Fibroblast of skin of right biceps (primary cell): ENCODE measurements at places on chromosomes 3 and 15.

GRCh38 chr3:158148218-158148617 is 38.3 kb downstream of the RSRC1 start:
- DNase-seq, result no peak

- no peak for DNase-seq
These were observed 97.8 kb downstream of the DAPK2 start for GRCh38 chr15:63948436-63948835.

DNA sequence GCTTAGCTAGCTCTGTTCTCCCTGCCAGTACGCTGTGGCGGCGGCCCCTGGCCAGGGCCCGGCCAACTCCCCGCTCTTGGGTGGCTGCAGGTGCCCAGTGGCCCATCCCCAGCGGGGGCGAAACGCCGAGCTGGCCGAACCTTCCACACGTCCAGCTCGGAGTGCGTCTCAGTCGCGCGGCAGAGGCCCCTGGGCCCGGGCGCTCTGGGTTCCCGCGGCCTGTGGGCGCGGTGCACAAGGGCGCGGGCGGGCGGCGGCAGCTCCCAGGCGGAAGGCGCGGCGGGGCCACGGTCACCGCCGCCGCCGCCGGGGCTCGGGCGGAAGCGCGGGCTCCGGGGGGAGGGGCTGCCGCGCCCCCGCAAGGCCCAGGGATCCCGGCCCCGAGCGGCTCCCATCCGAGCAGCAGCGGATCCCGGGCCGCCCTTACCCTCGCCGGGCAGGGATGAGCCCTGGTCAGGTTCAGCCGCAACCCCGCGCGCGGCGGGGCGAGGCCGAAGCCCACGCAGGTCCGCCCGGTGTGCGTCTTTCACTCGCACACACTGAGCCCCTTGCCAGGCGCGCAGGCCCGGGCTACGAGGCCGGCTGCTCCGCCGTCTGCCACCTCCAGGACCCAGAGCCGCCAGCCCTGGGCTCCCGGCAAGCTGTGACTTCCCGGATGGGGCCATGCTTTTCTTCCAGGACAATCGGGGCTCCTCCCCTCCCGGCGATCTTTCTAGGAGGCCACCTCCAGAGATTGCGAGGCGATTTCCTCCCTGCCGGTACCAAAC is 54.2 kb downstream of the CCDC54 start:
- peak; percentile 75 for DNase-seq

DNA sequence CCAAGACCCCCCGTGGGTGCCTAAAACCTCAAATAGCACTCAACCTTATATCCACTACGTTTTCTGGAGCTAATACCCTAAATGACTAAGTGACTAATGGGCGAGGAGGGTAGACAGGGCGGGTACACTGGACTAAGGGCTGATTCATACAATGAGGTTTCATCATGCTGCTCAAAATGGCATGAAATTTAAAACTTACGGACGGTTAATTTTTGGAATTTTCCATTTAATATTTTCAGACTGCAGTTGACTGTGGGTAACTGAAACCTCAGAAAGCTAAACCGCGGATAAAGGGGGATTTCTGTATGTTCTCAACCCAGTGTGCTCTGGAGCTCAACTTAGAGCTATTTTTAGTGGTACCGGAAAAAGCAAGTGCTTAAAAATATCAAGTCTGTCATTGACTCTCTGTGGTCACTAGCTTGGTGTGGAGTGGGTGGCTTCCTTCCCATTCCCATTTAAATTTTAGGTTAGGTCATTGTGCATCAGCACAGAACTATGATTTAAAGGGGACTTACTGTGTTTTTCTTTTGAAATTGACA is 72.9 kb downstream of the LRRC28 start:
- DNase-seq, result peak; percentile 72

GRCh38 chr3:128847666-128848370 is 31.6 kb upstream of the ACAD9 start:
- no peak for DNase-seq

DNA sequence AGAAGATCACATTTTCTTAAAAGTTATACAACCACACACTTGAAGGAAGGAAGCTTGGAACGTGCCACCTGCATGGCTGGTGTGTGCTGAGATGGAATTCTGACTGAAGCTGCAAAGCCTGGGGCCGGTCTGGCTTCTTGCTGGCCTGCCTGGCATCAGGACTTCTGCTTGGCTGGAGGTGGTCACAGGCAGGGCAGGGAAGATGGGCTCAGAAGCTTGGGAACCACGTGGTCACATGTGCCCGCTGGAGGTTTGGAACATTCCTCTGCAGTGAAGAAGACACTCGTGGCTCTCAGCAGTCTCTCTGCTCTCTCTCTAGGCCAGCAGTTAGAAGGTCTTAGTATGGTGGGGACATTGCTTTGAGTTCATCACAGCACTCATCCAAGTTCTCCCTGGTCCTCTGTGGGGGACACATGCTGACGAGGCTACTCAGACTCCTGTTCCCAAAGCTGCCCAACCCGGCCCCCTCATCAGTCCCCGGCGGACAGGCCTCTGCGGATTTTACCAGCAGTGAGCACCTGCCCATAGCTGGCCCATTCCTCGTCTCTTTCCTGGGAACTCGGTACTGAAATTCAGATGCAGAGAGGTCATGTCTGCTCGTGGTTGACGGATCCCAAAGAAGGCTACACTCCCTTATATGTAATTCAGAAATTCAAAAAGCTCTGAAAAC is 229.0 kb downstream of the ADAMTS17 start:
- no peak for DNase-seq

- no peak for DNase-seq
These were observed 1.1 kb downstream of the LTK start for GRCh38 chr15:41512512-41512939.
